ENCODE measurements at places on chromosomes 5 and 9. TPM values are rescaled to one million over a fixed set of nuclear protein-coding genes. Genes with fewer than 3 reads are reported as not detected.

DNAJC25 gene
- total RNA-seq: 8.4 TPM

SUSD3 gene
- 9.0 TPM for total RNA-seq

GRCh38 chr5:102483736-102484135 is 15.1 kb downstream of the SLCO6A1 start:
- no peaks in the 10 kb centered on the region for H3K27me3 ChIP-seq
- H3K4me3 ChIP-seq: no peak overlapping the region
- H3K36me3 ChIP-seq: no peaks in the 10 kb centered on the region
- H3K4me1 ChIP-seq: no peaks in the 10 kb centered on the region
- no peak for DNase-seq

DNA sequence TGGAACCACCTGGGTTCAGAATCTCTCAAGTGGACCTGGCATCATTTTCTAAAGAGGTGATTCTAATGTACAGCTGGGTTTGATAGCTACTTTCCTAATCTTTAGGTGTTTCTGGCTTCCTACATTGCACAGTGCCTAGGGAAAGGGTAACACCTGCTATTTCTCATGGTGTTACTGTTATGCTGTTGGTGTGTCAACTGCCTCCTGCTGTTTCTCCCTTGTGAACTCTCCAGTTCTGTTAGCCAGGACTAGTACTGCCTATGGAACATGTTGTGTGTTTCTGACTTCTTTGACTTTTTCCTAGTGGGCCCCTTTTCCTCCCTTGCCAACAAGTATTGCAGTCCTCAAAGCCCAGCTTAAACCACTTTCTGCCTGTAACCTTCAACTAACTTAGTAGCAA is 5.5 kb downstream of the ARHGEF28 start:
- no peak for DNase-seq
- no peaks in the 10 kb centered on the region for H3K4me1 ChIP-seq
- H3K27me3 ChIP-seq: peaks cover 10% of the 10 kb centered on the region
- H3K4me3 ChIP-seq: no peak overlapping the region

- H3K4me1 ChIP-seq: peaks cover 3% of the 10 kb centered on the region
- no peaks in the 10 kb centered on the region for H3K27me3 ChIP-seq
- no peak overlapping the region for H3K27ac ChIP-seq
- no peaks in the 10 kb centered on the region for H3K36me3 ChIP-seq
- DNase-seq: no peak
These were observed 54.4 kb downstream of the SMIM23 start for GRCh38 chr5:171840066-171840465.

DNA sequence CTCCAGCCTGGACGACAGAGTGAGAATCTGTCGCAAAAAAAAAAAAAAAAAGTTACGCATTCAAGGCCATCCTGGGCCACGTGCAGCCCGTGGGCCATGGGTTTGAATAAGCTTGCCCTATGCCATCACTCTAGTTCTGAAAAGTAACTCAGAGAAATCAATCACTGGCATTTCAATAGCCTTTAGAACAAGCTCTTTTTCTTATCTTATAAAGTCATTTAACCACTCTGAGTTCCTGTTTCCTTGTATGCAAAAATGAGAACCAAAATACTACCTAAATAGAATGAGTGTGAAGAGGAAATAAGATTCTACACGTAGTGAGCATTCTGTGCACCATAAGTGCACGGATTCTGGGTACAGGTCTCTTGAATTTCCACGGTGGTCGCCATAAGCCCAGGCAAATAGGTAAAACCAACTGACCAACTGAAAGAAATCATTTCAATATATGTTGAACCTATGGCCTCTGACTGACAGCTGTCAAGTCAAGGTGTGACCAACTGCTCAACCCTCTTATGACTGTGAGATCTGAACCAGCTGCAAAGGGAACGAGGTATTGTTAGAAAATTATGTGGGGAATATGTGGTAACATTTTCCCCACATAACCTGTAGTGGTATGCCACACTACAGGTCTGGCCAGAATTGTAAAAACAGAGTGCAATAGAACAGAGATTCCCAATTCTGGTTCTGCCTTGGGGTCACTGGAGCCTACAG is 143.9 kb upstream of the LHFPL2 start:
- no peaks in the 10 kb centered on the region for H3K36me3 ChIP-seq
- no peaks in the 10 kb centered on the region for H3K4me1 ChIP-seq
- H3K27ac ChIP-seq: no peak overlapping the region
- H3K27me3 ChIP-seq: no peaks in the 10 kb centered on the region

Measured in H9 (cell line).